ENCODE measurements at places on chromosomes 12 and 14.

GRCh38 chr12:102542816-102543440 is 62.6 kb upstream of the IGF1 start:
- DNase-seq = no peak

- DNase-seq = no peak
Measured at GRCh38 chr14:94710731-94711130, 59.2 kb downstream of the GSC start.

- DNase-seq = no peak
Measured at GRCh38 chr14:104366931-104367865, 212.4 kb upstream of the C14orf180 start.

DNA sequence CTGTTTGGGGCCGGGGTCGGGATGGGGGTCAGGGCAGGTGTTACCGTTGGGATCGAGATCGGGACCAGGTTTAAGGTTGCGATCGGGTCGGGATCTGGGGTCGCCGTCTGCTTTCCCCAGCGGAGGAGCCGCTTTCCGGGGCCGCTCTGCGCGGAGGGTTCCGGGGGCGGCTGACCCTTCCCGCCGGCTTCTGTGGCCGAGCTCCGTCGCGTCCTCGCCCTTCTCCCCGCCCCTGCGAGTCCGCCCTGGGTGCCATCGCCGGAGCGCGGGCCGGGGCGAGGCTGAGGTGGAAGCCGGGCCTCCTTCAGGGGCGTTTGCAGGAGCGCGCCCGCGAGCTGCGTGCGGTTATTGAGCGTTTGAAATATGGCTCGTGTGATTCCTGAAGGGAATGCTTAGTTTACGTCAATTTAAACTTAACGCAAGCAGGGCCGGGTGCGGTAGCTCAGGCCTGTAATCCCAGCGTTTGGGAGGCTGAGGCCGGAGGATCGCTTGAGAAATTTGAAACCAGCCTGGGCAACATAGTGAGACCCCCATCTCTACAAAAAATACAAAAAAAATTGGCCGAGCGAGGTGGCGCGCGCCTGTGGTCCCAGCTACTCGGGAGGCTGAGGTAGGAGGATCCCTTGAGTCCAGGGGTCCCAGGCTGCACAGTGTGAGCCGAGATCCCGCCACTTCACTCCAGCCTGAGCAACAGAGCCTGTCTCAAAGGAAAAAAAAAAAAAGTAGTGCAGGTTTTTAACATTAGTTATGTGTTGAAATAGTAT is 620 bp downstream of the PGAM5 start:
- DNase-seq = no peak

DNA sequence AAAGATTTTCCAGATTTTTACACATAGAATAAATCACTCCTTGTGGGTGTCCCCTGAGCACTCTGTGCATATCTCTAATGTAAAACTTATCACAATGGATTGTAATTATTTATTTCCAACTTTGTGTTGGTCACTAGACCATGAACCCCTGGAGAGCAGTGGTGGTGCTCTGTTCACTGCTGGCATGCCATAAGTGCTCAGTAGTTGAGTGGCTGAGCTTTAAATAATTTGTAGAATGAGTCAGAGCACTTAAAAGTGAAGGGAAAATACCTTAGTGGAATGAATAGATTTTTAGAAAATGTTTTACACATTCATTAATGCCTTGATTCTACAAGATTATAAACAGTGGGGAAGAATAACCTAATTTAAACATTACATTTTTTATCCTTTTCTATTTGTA is 6.3 kb downstream of the MGAT4C start:
- DNase-seq = no peak

DNA sequence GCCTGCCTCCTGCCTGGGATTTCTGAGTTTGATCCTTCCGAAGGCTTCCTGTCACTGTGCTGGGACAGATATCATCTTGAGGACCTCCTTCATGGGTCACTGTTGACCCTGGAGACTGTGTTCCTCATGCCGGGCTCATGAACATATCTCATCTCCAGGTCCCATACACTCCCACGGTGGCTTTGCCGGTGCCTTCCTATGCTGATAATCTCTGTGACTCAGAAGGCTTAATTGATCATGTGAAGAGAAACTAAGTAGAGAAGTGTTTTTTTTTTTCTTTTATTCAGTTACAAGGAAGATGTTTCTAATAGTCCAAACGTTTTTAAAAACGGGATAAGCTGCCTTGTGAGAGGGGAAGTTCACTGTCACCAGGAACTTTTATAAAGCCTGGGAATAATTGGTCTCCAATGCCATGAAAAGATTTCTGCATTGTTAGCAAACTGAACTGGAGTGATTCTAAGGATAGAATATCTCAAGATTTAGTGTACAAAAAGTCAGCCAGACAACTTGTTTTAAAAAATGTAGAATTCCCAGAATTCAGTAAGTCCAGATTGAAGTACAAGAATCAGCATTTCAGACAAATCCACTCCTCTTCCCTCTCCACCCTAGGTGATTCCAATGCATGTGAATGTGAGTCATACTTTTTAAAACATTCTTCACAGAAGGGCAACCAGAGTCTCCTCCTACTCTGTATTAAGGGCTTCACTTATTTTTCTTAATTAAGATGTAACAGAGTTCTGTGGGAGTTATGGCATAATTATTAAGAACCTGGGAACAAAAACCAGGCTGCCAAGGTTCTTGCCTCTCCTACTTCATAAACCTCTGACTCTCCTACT is 139.8 kb upstream of the LGR5 start:
- no peak for DNase-seq

DNA sequence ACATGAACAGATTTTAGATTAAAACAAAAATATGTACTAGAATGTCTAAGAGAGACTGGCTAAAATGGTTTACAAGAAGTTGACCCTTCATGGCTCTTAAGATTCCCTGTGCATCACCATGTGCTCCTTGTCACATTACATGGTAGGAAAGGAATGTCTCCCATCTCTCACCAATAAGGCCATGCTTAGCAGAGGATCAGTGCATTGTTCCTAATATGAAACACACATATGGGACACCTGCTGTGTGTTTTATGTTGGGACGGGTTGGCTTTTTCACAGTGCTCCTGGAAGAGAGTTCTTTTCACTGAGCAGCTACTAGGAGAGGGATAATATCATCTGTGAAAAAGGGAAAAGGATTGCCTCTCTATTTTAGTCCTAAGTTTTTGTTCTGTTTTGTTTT is 9.6 kb downstream of the PFKM start:
- DNase-seq = no peak

Measured in anterior cingulate cortex (tissue), 58 donors.